ENCODE measurements at places on chromosomes 3 and 15.

DNA sequence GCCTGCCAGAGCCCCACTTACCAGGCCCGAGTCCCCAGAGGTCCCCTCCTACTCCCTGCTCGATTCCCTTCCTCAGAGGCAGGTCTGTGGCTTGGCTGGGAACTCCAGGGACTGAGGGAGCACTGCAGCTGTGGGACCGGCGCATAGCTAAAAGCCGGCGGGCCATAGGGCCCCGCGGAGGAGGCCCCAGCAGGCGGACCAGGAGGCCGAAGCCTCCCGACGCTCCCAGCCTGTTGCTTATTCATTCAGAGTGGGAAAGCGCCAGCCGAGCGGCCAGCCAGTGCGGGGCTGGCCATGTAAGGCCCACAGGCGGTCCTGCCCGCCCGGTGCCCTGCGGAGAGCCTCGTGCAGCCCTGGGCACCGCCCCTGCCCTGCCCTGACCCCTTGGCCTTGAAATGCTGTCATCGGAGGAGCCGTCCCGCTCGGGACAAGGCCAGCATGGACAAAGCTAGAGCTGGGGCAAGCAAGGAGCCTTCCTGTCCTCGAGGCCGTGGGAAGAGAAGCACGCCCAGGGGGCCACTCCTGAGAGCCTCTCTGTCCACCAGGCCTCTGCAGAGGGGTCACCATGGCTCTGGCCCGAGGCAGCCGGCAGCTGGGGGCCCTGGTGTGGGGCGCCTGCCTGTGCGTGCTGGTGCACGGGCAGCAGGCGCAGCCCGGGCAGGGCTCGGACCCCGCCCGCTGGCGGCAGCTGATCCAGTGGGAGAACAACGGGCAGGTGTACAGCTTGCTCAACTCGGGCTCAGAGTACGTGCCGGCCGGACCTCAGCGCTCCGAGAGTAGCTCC is at the start of gene LOXL1:
Gene LOXL1, plus strand, starts transcription at position 244 of the 784 bp plus-strand sequence. Its CDS starts 322 bp downstream, at position 566.
- no peak for DNase-seq

DNA sequence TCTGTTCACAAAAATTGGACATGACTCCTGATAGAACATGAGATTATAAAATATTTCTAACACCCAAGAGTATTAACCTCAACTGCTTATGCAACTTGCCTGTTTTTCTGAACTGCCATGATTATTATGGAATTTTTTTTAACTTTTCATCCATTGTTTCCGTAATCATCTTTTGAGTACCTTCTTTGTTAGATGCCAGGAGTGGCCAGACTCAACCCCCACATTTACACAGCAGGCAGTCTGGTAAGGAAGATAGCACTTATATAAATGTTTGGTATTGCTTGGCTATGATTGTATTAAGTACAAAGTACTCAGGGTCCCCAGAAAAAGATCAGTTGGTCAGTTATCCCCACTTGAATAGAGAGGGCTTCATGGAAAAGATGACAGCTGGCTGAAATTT is 74.3 kb downstream of the CRYBG3 start:
- no peak for DNase-seq

DNA sequence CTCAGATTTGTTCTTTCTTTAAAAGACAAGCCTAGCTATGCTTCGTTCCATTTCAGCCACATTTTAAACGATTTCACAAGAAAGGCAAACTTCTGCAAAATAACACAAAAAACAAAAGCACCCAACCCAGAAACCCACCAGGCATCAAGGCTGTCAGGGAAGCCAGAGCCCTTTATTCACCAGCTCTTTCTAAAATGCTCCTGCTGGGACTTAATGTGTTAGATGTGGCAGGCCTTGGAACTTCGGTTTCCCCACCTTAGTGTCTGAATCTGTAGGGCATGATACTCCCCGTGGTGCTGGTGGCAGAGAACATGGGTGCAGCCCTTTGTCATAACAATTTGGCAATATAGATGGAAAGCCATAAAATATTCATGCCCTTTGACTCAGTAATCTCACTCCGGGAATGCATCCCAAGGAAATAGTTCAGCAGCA is 56.8 kb upstream of the LCTL start:
- no peak for DNase-seq

GRCh38 chr15:99121691-99122410 is 17.0 kb downstream of the SYNM start:
- no peak for DNase-seq

GRCh38 chr15:57198654-57199291 is 177.5 kb upstream of the CGNL1 start:
- no peak for DNase-seq

DNA sequence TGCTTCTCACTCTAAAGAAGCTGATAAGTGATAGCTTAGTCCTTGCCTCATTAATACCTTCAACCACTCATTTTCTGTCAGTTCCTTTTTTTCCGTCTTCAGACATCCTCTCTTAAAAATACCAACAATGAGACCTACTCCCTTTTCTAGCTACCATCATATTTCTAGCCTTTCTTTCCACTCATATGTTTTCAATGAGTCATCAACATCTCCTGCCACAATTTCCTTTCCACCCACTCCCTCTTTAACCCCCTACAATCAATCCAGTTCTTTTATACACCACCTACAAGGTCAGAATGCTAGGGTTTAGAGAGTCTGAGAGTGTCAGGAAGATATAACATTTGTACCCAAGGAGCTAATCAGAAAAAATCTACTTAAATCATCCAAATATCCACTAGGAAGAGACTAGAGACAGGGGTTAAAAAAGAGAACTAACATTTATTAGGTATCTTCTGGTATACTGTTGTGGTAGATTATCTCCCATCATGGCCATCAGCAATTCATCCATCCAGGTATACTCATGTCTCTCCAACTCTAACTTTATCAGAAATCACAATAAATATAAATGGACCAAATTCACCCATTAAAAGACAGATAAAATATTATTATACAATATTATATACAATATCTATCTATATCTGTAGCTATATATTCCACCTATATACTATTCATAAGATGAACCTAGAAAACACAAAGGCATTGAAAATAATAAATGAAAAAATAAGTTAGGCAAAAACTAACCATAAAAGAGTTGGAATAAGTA is 42.5 kb downstream of the MYLK start:
- no peak for DNase-seq

DNA sequence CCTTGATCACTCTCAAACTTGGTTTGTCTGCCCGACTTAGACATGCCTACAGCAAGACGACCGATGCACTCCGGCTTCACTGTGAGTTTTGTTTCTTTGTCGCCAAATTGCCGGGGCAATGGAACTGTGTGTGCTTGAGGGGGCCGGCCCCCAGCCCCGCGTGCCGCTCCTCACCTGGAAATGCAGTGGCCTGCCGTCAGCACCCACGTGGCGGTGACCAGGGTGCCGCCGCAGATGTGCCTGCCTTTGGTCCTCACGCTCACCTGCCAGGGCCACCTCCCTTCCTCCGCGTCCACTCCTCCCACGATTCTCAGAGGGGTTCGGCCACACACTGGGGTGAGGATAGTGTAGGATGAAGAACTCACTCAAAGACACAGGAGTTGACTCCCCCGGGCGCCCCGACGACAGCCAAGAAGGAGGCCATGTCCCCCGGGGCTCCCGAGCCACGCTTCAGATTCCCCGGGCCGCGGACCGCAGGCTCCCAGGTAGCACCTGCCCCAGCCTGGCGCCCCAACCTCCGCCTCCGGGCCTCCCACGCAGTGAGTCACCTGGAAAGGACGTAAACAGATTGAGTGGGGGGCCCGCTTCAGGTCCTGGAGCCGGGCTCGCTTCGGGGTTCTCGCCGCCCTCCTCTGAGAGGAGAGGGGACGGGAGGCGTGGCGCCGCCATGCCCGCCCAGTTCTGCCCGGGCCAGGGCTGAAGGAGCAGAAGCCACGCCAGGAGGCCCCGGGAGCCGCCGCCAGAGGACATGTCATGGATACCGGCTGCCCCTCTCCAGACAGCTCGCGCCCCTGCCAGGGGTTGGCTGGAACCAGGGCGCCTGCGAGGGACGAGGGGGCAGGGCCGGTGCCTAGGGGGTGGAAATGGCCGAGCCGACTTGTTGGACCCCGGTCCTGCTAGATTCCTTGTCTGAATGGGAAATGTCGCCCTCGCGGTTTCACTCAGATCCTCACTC is 29.6 kb downstream of the MYL3 start:
- DNase-seq = no peak
